ENCODE measurements at places on chromosomes 4 and X. TPM values are rescaled to one million over a fixed set of nuclear protein-coding genes. Genes with fewer than 3 reads are reported as not detected.
A peak's percentile ranks its signal among the peaks of the same experiment; 100 is the strongest.

Gene WNK3
- 0.62 TPM for total RNA-seq

DNA sequence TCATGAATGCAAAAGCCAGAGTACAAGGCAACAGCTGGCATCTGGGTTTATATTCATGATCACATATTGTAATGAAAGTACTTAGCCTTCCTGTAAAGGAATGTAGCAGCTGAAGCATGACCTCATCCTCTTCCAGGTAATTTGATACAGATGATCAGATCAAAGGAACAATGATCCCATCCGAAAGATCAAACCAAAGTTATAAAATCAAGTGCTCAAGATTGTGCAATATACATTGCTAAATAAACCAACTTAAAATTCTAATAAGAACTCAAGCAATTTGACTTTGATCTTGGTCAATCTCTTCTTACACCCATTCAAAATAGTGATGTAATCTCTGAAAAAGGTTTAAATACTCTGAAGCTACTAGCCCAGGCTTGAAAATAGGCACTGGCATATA lies 113.1 kb upstream of the INPP4B start:
- H3K4me1 ChIP-seq, result no peaks in the 10 kb centered on the region
- no peak overlapping the region for H3K27ac ChIP-seq
- no peak for DNase-seq
- no peak overlapping the region for H3K4me3 ChIP-seq
- no peaks in the 10 kb centered on the region for H3K36me3 ChIP-seq
- no peaks in the 10 kb centered on the region for H3K27me3 ChIP-seq

DNA sequence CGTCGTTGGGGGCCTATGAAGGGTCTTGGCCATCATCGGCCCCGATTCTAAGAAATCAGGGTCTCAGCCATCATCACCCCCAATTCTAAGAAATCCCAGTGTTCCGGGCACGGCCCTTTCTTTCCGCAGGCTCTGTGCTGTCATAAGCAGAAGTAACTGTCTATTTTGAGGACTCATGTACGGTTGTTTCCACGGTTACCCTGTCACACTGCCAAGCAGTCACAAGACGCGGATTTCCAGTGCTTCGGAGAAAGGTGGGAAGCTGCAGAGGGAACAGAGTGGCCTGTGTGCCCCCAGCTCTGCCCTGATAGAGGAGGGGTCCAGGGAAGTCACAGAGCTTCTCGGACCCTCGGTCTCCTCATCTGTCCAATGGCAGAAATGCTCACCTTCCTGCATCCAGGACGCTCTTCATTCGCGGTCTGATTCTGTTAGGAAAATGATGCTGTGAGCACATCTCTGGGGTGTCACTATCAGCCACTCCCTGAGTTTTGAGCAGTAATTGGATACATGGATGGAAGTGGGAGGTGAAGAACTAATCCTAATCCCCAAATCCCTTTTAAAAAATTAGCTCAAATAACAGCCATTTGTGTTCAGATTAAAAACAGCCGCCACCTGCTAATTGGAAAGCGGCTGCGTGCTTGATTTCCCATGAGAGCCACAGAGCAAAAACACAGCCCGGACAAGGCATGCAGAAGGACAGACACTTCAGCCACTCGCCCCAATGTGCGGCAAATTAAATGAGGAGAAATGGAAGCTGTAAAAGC lies 73.1 kb downstream of the WFS1 start:
- no peak overlapping the region for H3K4me3 ChIP-seq
- DNase-seq, result no peak
- peaks cover 15% of the 10 kb centered on the region for H3K4me1 ChIP-seq
- H3K36me3 ChIP-seq, result no peaks in the 10 kb centered on the region
- peaks cover 11% of the 10 kb centered on the region for H3K27me3 ChIP-seq

- H3K4me3 ChIP-seq, result no peak overlapping the region
- peaks cover 6% of the 10 kb centered on the region for H3K36me3 ChIP-seq
- H3K27me3 ChIP-seq, result no peaks in the 10 kb centered on the region
- H3K27ac ChIP-seq, result peak overlapping the region; percentile 48
- peaks cover 32% of the 10 kb centered on the region for H3K4me1 ChIP-seq
Observed at GRCh38 chrX:154401045-154401799, 3.0 kb downstream of the RPL10 start.

Gene ARR3
- total RNA-seq, result not detected

- DNase-seq, result no peak
- H3K27ac ChIP-seq, result no peak overlapping the region
- H3K27me3 ChIP-seq, result no peaks in the 10 kb centered on the region
Observed at GRCh38 chrX:146863566-146863965, 49.0 kb upstream of the CXorf51A start.

Gene SGMS2
- total RNA-seq, result 1.2 TPM

Gene SMAD1
- 14.0 TPM for total RNA-seq

- H3K27me3 ChIP-seq, result no peaks in the 10 kb centered on the region
- no peak overlapping the region for H3K27ac ChIP-seq
- H3K4me3 ChIP-seq, result no peak overlapping the region
- H3K36me3 ChIP-seq, result no peaks in the 10 kb centered on the region
Observed at GRCh38 chrX:23515028-23515427, 152.3 kb upstream of the PRDX4 start.

Gene JADE3
- total RNA-seq, result 16.9 TPM

Gene ATOH1
- not detected for total RNA-seq
